CD4-positive, alpha-beta T cell treated with Interleukin-1 beta for 1 hour (primary cell): ENCODE measurements at places on chromosomes 6 and 20.

GRCh38 chr20:57809661-57810172 is 99.9 kb upstream of the PMEPA1 start:
- no peak for DNase-seq

DNA sequence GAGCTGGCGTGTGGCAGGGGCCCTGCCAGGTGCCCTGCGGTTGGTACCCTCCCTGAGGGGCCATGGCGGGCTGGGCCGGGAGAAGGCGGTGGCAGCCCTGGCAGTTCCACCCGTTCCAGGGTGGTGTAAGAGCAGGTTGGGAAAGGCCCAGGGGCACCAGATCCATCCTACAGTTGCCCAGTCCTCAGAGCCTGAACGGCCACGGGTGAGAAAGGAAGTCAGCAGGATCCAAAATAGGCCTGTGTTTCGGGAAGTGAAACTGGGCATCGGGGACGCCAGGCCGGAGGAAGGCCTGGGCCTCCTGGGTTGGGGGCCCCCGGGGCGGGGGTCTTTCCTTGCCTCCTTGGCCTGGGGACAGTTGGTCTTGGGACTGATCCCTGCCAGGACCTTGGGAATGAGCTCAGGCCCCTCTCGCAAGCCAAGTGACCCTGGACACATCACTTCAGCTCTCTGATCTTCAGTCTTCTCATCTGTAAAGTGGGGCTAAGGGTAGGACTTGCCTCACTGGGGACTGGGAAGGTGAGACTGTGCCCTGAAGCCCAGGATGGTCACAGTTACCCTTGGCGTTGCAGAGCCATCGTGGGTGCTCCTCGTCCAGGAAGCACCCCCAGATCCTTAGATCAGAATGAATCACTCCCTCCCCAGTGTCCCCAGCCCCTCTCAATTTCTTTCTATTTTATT is 18.1 kb upstream of the NOL4L start:
- no peak for DNase-seq

DNA sequence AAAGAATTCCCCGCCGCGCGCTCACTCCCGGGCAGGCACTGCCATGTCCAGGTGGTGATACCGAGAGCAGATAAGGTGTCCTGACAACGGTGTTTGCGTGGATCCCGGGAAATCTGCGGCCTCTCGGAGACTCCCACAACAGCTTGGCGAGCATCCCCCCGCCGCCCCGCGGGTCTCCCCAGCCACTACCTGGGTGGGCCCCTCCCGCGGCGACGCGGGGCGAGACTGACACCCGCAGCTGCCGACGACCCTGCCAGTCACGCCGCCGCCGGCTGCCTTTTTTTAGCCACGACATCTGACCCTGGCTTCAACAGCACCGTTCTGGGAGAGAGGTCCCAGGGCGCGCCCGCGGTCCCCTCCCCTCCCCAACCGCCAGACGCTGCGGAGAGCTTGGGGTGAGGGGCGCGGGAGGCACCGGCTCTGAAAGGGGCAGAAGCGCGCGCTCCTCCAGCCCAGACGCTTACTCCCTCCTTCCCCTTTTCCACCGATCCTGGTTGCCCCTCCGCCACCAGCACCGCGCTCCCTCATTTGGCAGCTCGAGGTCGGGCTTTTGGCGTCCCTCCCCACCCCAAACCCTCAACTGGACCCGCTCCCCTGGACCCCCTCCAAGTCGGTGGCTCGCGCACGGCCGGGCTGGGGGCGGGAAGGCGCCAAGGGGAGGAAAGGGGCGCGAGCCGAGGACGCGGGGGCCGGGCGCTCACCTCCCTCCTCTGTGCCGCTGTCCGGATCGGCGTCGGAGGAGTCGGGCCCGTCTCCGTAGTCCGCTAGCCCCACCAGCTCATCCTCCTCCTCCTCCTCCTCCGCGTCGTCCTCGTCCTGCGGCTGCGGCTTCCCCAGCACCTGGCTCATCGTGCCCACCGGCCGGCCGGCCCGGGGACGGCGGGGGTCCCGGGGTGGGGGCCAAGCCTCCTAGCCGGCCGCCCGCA is 665 bp downstream of the RRAGD start:
- DNase-seq: peak; percentile 11

GRCh38 chr20:57372581-57373350 is 18.4 kb upstream of the RBM38 start:
- no peak for DNase-seq

- DNase-seq: no peak
Measured at GRCh38 chr6:149046164-149046821, 271.2 kb upstream of the TAB2 start.

DNA sequence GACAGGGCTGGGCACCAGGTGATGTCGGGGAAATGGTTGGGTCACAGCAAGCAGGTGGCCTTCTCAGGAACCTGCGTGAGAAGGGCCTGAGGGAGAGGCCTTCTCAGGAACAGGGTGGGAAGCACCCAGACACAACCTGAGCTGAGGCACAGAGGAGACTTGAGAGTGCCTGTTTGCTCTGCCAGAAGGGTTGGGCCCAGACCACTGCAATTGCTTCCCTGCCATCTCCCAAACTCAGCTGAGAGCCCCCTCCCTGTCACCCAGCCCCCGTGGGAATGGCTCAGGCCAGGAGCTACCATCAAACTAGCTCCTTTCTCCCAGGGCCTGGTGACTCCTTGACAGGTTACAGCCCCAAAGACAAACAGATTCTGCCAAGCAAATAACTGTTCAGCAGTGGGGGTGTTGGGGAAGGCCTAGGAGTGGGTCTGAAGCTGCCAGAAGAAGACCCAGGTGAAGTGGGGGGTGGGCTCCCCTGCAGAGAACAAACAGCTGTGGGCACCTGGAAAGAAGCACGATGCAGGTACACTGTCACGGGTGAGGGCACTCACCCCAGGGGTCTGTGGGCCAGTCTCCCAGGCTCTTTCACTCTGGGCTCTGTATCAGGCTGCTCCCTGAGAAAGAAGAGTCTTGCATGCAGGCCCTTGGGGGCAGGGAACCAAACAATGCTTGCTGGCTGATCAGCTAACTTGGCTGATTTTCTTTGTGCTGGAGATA is 30.4 kb upstream of the SPDEF start:
- no peak for DNase-seq

GRCh38 chr6:75613056-75613501 is 11.4 kb downstream of the SENP6 start:
- no peak for DNase-seq

- no peak for DNase-seq
Measured at GRCh38 chr6:16352258-16352635, 113.9 kb downstream of the GMPR start.

DNA sequence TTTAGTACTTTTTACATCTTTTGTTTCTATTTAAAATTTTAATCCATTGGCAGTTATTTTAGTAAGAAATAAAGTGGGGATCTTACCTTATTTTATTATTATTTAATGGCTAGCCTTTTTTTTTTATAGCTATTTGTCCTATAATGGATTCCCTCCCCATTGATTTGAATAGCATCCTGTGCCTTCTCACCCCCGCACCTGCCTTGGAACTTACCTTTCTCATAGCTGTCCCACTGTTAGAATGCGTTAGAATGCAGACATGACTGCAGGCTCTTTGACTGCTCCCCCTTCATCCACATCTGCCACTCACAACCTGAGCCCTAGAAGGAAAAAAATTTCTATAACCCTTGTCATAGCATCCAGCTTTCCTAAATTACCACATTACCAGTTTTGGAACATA is 9.1 kb downstream of the PKIB start:
- no peak for DNase-seq

- DNase-seq: no peak
Measured at GRCh38 chr6:135411339-135411738, 86.2 kb downstream of the AHI1 start.

DNA sequence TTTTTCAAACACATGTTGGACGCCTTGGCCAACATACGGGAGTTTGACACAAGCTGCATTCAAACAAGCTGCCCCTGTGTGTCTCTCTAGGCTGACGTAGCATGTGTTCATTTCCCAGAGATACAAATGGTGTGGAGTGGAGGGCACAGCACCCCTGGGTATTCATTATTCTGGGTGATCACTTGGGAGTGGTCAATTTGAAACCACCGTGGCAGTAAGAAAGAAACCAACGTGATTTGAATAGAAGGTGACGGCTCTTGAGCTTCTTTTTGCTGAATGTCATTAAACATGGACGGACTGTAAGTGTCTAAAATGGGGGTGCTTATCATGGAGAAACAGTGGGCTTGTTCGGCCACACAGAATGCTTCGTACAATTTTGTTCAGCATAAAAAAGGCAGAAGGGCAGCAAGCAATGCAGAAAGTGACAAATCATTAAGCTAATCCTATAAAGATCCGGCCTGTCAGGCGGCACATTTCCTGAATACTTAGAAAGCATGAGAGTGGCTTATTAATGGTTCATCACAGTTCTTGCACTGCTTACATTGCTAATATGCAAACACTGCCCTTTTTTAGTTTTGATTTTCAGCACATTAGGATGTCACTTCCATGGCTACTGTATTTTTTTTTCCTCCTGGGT is 1261.9 kb upstream of the CITED2 start:
- DNase-seq: no peak

DNA sequence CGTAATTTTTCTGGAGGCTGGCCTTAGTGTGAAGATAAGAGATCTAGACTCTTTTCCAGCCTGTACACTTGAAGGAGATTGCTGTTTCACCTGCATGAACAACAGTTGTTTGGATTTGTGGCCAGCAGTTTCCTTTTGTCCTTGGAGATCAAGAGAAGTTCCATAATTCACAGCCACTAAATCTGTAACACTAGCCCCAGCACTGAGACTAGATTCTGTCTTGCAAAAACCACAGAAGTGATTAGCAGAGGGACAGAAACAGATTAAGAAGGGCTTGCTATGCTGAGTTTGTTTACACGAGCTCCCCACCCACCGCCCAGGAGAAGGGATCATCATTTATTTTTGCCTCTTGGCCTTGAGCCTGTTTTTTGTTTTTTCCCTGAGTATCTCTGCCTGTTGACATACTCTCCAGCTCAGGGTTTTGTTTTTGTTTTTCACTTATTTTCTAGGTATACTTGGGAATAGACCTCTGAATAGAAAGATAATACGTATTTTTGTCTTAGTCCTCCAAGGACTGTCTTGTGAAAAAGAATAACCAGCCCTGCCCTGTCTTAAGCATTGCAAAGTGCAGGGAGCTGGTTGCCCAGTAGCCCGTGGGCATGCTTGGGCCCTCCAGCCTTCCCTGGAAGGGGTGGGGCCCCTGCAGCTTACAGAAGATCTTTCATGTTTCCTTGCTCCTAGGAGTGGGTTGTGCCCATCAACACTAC is 93.1 kb upstream of the SOX4 start:
- no peak for DNase-seq

- no peak for DNase-seq
Measured at GRCh38 chr6:99130897-99131873, 183.4 kb upstream of the FBXL4 start.

- DNase-seq: no peak
Measured at GRCh38 chr6:130128326-130128725, 94.4 kb downstream of the SAMD3 start.

DNA sequence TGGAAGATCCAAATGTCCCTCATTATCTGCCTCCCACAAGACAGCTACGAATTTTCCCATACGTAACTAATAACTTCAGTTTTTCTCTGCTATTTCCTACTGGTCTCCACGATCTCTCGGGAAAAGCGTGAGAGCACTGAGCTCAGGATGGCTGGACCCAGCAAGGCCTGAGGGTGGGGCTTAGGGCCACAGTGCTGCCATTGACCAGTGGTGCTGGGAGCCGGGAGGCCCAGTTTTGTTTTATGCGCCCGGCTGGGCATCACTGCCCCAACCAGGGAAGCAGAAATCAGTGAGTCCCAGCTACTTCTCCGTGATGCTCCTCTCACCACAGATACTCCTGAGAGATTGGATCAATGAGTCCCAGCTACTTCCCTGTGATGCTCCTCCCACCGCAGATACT is 238.4 kb downstream of the LY86 start:
- no peak for DNase-seq

- no peak for DNase-seq
Measured at GRCh38 chr6:55281215-55281614, 46.1 kb upstream of the GFRAL start.

DNA sequence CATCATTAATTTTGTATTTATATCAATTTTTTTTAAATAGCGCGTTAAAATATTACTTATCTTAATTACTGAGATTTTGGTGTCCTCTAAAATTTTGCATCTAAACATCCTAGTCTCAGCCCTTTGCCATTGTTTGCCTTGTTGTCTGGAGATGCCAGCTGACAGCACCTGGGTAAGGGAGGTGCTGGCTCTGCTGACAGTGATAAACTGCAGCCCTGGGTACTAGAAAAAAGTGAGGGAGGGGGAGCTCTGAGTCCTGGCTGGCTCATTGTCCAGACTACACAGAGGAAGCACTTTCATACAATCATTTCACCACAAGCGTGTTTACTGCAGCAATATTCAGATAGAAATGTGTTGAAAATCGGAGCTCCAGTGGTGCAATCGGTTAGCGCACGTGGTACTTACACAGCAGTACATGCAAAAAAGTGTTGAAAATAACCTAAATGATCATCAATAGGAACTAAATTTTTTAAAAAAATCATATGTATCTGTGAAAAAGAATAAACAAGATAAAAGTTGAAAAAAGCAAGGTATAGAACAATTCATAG is 18.5 kb upstream of the UBR2 start:
- DNase-seq: peak; percentile 21

GRCh38 chr6:125392682-125393081 is 90.9 kb upstream of the HDDC2 start:
- DNase-seq: no peak

DNA sequence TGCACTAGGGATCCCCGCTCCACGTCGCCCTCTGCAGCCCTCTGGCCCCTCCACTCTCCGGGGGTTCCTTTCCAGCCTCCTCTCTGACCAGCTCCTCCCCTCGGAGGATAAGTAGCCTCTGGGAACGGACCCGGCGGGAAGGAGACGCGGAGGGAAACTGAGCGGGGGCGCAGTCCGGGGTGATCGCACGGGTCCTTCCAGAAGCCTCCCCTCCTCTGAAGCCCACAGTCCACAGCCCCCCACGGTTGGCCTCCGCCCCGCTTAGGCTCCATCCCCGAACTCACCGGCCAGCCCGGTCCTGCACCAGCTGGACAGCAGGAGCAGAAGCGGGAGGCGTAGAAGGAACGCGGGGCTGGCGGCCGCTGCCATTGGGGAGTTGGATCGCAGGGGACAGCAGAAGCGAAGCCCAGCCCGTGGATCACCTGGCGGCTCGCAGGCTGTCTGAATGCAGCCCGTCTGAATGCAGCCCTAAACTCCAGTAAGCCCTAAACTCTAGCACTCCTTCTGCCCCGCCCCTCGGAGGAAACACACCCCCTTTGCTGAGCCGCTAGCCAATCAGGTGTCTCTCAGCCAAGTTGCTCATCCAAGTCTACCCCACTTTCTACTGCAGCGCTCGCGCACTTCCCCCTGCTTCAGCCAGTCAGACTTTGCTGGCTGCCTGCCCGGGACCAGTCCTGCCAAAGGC is at the start of gene RAET1G:
RAET1G (minus strand) TSS at position 480 of the 685 bp plus-strand sequence; CDS start at position 369, 111 bp downstream.
- DNase-seq: peak; percentile 88

DNA sequence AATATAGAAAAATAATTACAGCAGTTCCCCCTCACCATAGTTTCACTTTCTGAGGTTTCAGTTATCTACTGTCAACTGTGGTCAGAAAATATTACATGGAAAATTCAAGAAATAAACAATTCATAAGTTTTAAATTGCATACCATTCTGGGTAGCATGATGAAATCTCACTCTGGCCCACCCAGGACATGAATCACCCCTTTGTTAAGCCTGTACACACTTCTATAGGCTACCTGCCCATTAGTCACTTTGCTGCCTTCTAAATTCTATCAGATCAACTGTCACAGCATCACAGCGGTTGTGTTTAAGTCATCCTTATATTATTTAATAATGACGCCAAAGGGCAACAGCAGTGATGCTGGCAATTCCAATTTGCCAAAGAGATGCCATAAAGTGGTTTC is 140.3 kb upstream of the RUNX2 start:
- no peak for DNase-seq
